ENCODE measurements at places on chromosomes 6 and 20.

DNA sequence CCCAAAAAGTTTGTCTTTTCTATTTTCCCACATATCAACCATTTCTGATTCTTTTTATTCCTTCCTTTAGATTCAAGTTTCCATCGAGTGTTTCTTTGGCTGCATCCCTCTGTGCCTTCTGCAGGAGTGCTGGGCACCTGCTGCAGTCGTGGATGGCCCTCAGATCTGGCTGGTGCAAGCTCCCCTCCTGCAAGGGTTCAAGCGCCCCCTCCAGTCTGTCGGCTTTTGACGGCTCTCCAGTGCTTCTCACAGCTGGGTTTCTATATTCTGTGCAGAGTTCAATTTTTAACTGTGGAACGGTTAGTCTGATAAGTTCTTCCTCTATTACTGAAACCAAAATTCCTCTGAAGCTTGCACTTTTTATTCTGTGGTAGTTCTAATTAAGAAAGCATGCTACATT, 132.1 kb downstream of the HUS1B start:
- no peak for DNase-seq

DNA sequence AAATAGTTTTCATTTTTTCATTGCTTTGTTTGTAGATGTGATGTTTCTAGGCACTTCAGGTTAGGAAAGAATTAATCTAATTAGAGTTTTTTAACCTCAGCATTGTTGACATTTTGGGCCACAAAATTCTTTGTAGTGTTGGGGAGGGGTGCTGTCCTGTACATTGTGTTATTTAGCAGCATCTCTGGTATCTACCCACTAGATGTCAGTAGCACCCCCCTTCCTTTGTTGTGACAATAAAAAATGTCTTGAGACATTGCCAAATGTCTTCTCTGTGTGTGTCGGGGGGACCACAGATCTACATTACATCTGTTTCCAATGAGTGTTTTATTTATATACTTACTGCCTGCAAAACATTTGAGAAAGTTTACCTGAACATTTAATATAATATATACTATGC, 45.6 kb downstream of the EYA4 start:
- DNase-seq, result no peak

GRCh38 chr20:19922716-19923115, 94.4 kb upstream of the NAA20 start:
- no peak for DNase-seq

GRCh38 chr6:43436577-43437282, 9.4 kb downstream of the ABCC10 start:
- no peak for DNase-seq

DNA sequence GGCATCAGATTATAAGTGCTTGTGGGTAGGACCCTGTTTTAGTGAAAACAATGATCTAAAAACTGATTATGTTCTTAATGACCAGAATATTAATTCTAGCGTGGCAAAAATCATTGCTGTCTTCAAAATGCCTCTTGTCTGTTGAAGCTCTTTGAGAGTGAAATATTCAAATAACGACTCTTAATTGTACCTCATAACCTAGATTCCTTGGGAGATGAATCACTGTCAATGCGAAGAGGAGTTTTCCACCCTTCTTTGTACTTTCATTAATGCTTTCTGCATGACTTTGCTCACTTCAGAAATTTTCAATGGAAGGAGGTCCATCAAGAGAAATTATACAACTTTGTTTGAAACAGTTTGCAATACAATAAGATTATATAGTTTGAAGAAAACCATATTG, 71.5 kb downstream of the CRYBG1 start:
- DNase-seq, result no peak

DNA sequence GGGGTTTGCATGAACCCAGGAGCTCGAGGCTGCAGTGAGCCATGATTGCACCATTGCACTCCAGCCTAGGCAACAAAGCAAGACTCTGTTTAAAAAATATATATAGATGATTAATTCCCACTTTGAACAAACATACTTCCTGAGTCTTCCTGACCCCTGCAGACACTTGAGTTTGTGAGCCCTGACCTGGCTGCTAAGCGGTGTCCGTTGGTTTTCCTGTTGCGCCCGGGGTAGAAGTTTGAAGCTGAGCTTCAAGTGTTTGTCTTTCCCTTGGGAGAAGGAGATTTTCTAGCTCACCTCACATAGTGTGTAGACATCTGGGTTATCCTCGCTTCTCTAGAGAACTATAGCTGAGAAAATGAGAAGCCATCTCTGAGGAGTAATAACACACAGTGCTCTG, 11.7 kb upstream of the BCAS1 start:
- no peak for DNase-seq

DNA sequence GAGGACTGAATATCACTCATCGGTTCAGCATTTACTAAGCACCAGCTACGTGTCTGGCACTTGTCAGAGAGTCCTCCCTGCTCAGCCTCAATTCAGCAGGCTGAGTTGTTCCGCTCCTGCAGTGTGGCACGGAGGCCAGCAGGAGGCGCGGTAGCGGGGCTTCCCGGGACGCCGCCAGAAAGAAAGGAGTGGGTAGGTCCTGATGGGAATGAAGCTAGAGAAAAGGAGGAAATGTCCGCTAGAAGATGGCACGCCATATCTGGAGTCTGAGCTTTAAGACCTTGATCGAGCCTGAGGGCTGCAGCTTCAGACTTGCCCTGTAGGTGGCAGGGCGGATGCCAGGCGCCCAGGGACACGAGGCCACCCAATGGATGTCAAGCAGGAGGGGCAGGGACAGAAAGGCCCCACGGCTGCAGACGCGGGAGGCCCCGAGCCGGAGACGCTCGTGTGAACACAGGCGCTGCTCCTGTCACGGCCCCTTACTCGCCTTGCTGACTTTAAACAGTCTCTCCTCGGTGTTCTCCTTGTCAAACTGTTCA, 18.7 kb downstream of the SERPINB6 start:
- DNase-seq, result peak; percentile 47

DNA sequence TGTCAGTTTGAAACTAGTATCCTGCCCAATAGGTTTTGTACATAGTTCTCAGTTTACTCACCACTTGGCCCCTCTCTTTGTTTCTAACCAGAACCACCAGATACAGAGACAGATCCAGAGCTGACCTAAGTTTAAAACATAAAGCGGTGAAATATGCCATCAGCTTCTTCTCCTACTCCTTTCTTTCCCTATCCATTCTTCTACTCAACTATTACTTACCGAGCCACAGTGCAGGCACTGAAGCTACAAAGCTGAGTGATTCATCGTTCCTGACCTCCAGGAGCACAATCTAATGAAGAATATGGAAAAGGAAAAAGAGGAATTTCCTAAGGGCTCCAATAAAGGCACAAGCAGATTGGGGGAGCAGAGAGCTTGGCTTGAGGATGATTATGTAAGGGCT, 286.0 kb downstream of the FOXC1 start:
- DNase-seq, result no peak

- no peak for DNase-seq
These were observed 131.6 kb upstream of the ID4 start for GRCh38 chr6:19705606-19706005.

DNA sequence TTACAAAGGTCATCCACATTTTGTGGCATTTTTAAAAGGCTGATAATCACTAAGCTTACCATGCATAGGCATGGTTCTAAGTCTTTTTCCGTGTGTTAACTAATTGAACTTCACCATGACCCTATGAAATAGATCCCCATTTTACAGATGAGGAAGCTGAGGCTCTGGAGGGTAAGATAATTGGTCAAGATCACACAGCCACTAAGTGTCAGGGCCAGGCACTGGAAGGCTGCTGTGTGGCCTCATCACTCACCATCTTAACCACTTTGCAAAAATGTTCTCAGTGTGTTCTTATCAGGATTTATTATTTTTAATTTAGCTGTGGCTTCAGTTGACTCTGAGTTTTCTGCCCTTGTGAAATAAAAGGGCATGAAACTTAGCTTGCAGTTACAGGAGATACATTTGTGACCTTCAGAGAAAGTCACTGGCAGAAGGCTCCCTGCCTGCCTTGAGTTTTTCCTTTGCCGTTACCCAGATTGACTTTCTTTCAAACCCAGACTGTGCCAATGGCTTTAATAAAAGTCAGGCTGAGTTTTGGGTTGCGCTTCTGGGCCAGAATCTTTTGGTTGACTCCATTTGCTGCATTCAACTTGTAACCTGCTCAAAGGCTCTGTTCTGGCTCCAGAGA, 82.0 kb downstream of the EZR start:
- no peak for DNase-seq

DNA sequence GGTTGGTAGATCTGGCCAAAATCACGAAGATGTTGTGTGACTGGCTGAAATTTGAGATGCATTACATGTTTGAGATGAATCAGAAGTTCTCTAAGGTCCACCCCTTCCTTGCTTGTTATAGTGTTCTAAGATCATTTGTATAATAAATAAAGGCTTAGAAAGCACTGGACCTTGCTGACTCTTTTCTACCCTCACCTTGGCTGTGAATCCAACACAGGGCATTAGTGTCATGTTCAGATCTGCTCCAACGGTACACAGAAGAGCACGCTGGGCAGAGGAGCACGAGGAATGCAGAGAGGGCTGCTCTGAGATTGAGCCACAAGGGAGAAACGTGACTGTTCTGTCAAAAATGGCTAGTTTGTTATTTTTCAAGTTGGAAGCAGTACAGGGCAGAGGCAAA, 169.5 kb upstream of the HDAC2 start:
- DNase-seq, result no peak

DNA sequence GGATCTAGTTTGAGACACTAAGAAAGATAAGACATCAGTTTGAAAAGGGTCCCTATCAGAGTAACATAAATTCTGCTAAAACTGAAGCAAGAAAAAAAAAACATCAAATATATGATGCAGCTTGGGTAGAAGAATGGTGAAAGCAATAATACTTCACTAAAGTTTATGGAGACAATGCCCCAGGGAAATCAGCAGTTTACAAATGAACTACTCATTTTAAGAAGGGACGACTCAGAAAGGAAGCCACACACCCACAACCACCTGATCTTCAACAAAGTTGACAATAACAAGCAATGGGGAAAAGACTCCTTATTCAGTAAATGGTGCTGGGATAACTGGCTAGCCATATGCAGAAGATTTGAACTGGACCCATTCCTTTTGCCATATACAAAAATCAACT, 143.5 kb downstream of the TPBG start:
- DNase-seq, result no peak

DNA sequence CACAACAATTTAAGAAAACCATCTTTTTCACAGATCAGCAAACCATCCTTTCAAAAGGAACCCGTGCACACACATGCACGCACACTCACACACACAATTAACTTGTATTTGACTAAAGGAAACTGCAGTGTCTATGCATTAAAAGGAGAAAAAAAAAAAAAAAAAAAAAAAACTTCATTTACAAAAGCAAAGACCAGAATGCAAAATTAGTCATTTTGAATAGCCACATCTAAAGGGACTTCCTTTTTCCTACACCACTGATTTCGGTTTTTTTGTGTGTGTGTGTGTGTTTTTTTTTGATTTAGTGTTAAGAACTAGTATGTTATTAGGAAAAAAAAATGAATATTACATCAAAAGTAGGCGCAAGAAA, 6.3 kb downstream of the ZMYND8 start:
- no peak for DNase-seq

GRCh38 chr6:121896771-121897170, 461.3 kb downstream of the GJA1 start:
- DNase-seq, result no peak

DNA sequence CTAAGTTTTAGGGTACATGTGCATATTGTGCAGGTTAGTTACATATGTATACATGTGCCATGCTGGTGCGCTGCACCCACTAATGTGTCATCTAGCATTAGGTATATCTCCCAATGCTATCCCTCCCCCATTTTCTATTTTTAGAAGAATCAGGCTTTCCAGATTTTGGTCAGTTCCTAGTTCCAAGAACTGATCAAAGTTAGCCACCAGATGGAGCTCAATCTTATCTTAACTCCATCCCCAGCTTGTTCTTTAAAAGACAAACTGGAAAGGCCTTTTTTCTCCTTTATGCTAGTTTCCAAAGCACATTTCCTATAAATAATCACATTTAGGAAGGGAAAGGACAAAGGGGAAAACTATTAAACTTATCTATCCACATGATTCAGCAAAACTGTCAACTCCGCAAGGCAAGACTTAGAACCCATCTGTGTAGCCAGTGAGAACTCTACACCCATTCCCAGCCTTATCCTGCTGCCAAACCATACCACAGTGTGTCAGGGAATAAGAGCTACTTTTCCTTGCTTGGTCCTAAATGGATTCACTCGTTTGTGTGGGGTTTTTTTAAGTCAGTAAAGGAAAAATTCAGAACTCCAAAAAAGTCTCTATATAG, 22.8 kb upstream of the KHDC1 start:
- no peak for DNase-seq

GRCh38 chr6:85669735-85670194, 27.1 kb upstream of the SYNCRIP start:
- DNase-seq, result no peak

GRCh38 chr6:101666256-101666655, 272.7 kb downstream of the GRIK2 start:
- DNase-seq, result peak; percentile 76

GRCh38 chr20:24389686-24390085, 79.7 kb upstream of the SYNDIG1 start:
- DNase-seq, result no peak

GRCh38 chr6:26056583-26057350, 30.5 kb upstream of the HFE start:
- DNase-seq, result no peak

- no peak for DNase-seq
These were observed 108.8 kb downstream of the PPP1R14C start for GRCh38 chr6:150251566-150252186.

GRCh38 chr6:17907406-17908229, 79.8 kb downstream of the KIF13A start:
- peak; percentile 94 for DNase-seq

DNA sequence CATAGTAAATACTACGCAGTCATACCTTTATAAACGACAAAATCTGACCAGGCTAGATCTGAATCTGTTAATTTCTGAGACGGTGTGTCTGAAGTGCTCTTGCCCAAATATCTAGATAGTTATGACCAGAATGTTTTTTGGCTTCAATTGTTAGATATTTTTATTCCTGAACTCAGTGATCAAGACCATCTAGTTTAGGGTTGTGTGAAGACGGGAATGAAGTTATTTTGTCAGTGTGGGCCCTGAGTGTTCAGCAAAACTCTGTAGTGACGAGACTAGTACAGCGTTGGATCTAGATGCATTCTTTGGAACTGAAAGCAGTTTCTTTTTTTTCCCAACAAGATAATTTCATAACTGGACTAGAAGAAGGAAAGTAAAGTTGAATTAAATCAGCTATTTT, 3.1 kb downstream of the STXBP5 start:
- DNase-seq, result no peak

DNA sequence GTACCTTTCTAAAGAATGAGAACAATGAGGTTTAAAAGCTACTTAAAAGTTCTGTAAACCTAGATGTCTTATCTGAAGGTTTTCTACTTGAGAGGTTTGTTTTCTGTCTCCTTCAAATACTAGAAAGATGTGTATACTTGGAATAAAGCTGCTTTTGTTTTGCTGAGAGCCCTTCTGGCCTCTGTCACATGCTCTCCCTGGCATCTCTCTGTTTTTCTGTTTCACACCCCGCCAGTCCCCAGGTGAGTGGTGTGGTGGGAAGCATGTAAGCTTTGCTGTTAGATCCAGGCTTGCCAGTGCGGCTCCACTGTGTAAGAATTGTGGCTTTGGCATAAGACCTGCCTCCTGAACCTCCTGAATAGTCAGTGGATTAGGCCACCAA, 56.8 kb downstream of the SNX9 start:
- no peak for DNase-seq
